ENCODE measurements at places on chromosomes 6 and 20.

- no peak for DNase-seq
These were observed 6.9 kb upstream of the VEGFA start for GRCh38 chr6:43762966-43763695.

GRCh38 chr6:156508923-156509322 is 268.3 kb upstream of the ARID1B start:
- DNase-seq = no peak

DNA sequence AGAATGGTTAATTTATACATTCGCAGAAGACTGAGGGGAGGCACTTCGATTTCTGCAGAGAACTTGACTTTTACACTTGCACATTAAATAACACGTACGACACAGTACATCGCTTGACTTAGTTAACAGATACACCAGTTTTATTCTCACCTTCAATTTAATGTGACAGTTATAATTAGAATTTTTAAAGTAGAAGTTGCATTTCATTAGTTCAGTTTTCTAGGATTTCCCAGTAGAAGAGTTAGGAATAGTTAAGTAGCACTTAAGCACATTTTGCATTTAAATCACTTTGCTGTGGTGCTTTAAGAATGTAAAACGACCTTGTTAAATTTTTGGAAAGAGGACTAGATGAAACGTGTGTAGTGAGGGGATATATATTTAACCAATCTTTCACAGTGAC is 1.6 kb upstream of the BEND3 start:
- no peak for DNase-seq

- no peak for DNase-seq
These were observed 118.4 kb upstream of the BTBD3 start for GRCh38 chr20:11799281-11799684.

DNA sequence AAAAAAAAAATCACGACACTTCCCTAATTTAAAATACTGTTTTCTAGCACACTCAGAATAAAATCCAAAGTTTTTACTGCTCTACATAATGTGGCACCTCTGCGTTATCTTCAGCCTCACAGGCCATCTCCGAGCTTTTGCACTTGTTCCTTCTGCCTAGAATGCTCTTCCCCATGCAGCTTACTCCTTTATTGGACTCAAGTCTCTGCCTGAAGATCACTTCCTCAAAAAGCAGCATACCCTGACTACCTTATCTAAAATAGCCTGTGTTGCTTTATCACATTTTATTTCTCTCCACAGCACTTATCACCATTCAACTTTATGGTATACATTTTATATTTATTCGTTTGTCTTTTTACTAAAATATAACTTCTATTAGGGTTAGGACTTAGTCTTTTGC is 2.3 kb downstream of the ZNF322 start:
- no peak for DNase-seq

DNA sequence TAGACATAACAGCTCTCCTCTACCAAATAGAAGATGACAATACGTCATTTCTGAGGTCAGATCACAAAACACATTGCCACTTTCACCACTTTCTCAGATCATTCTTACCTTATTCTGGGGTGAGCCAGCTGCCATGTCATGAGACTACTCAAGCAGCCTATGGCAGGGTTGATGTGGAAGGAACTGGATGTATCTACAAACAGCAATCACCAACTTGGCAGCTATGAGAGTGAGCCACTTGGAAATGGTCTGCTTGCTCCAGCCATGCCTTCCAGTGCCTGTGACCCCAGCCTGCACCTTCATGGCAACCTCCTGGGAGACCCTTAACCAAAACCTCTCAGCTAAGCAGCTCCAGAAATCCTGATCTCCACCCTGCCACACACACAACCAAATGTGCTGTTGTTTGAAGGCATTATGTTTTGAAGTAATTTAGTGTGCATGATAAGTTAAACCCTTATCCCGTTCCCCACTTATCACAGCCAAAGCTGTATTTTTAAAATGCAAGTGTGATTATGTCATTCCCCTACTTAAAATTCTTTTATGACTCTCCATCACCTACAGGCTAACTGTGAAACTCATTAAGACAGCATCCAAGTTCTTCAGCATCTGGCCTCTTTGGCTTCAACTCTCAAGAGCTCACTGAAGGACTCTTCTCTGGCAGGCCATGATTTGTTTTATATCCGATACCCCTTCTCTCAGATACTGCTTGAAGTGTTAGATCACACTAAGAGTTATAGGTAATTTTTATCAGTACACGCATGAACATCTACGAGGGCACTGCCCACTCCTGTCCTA is 150.6 kb downstream of the LY86 start:
- no peak for DNase-seq

GRCh38 chr6:25927756-25928216 is 2.7 kb downstream of the SLC17A2 start:
- DNase-seq = no peak

- no peak for DNase-seq
These were observed 54.9 kb upstream of the PNRC1 start for GRCh38 chr6:89025633-89026032.

Measured in type B pancreatic cell (in vitro differentiated cells).